MV-4-11 (cell line): ENCODE measurements at places on chromosomes 1 and 21.

DNA sequence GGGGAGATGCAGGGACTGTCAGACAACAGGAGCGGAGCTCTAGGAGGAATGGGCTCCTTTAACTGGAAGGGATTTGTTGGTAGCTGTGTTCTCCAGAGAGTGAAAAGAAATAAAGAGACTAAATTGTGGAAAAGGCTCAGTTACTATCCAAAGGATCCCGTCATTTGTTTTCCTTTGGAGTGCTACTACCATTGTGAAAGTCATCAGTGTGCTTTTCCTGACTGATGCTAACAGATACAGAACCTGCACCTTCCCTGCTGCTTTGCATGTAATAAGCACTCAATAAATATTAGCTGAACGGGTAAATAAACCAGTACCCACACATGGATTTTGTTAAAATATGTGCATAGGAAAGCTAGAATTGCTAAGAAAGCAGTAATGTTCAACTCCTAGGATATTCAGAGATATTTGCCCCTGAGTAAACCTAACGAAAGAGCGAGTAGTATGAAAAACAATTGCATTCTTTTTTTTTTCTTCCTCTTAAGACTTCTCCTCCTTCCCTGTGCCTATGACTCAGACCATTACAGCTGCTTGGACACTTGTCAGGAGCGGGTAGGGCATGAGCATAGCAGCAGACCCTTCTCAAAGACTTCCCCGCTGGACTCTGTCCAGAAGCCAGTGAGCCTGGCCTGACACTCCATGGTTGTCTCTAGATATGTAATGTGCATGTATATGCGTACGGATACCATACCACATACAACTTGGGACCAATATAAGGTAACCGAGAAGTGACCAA, 41.7 kb downstream of the PTGFRN start:
- peak; percentile 23 for DNase-seq

GRCh38 chr1:232611834-232612233, 18.1 kb downstream of the SIPA1L2 start:
- no peak for DNase-seq

DNA sequence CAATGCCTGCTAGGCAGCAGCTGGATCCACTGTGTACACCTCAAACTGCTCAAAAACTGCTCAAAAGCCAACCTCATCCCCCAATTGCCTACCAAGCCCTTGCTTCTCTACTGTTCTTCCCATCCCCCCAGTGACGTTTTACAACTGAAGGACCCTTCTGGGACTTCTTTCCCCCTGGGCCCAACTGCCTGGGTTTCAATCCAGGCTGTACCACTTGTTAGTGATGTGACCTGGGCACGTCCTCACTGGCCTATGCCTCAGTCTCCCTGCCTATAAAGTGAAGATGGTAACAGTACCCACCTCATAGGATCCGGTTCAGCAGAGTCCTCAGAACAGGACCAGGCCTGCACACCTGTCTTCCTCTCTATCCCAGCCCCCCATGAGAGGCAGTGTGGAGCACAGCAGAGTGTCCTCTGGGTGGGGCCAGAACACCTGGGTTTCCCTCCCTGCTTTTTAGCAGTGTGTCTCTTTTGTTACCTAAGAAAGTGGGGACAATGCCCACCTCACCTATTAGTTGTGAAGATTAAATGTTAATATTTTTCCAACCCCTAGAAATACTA, 1.9 kb upstream of the TEKT2 start:
- no peak for DNase-seq

DNA sequence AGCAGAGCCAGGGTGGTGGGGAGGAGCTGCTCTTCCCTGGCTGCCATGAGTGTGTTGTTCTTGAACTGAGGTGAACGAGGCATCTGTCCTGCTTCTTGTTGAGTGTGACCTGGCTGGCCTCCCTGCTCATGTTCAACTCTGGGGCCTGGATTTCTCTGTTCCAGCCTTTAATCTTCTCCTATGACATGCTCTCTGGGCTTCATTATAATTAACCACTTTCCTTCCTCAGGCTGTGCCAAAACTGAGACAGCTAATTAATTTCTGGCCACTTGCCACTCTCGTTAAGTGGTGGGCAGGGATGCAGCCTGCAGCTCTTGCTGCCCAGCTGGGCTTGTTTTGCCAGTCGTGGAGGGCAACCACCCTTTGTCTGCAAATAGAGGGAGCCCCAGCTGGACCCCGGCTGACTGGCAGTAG, 23.3 kb downstream of the OPRD1 start:
- no peak for DNase-seq

DNA sequence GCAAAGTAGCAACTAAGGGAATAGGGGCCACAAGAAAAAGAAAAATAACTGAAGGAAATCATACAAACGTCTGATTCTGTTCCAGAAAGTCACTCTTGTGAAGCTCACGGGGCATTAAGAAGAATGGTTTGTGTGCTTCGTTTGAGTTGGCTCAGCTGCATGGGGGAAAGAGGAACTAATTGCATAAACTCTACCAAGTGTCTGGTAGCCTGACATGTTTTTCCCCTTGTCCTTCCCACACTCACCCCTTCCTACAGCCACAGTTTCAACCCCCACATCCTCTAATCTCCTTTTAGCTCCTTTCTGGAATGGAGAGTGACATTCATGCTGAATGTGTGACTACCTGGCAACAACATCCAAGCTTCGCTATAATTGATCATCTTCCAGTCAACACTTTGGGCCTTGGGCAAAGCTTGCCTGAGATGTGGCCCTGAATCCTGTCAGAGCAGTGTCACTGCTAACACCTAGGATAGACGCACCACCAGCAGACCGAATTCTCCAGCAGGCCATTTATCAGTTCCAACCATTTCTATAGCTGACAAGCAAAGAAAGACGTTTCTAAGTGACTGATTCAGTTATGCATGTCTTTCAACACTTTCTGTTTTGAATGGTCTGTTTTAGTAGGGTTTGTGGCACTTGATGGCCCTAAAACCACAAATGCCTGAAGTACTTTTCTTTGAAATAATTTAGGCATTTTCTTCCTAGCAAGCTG, 439.6 kb downstream of the TTLL7 start:
- peak; percentile 88 for DNase-seq

DNA sequence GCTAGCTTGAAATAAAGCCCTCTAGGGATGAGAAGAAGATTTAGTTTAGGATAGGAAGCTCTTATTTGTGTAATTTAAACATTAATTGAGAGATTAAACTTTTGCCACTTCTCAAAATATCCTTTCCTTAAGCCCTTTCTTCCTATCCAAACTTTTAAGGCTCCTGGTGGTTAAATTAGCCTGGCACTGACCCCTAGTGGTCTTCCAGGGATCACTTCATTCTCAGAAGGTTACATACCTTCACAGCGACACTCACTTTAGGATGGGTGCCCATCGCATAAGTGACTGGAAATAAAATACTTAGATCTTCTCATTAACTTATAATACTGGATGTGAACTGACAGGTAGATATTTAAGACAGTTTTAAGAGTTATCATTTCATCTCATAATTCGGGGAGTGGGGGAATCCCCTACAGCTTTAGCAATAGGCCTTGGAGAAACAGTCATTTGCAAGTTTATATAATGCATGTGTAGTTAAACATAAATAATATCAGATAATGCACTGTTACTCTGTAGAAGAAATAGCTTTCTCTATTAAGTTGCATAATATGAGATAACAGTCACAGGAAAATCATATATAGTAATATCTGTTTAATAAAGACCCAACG, 7.4 kb downstream of the LHX9 start:
- DNase-seq, result peak; percentile 40

GRCh38 chr1:228994676-228995594, 259.7 kb downstream of the RHOU start:
- no peak for DNase-seq

- DNase-seq, result no peak
These were observed 34.0 kb upstream of the SSX2IP start for GRCh38 chr1:84724128-84724860.

DNA sequence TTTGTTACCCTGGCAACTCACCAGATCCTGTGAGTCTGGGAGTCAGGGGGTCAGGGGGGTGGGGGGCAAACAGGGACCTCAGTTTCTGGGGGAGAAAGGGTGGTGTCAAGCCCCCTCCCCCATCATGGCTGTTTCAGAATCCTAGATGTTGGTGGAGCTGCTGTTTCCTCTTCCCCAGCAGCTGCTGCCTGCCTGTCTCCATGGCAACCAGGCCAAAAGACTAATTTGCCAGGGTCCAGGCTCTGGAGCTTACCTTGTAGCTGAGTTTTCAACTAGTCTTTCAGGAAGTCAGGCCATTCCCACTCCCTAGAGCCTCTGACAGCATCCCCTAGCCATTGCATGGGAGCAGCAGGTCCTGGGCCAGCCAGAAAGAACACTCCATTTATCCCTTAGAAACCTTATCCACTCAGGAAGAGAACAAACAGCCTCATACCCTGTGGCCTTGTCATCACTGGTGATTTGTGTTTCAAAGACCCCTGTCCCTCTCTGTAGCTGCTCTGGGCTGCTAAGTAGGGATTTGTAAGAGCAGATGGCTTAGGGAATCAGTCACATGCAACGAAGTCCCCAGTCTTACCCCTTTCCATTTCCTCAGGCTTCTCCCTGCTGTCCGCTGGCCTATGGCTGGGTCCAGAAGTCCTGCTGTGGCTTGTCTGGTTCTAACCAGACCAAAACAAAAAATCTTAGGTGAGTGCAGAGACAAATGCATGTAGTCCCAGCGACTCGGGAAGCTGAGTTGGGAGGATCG, 21.5 kb upstream of the STMN1 start:
- peak; percentile 44 for DNase-seq

GRCh38 chr1:89706700-89707012, 73.7 kb downstream of the LRRC8C start:
- DNase-seq, result peak; percentile 94

- peak; percentile 80 for DNase-seq
These were observed 82.4 kb upstream of the SMYD2 start for GRCh38 chr1:214198571-214198970.

DNA sequence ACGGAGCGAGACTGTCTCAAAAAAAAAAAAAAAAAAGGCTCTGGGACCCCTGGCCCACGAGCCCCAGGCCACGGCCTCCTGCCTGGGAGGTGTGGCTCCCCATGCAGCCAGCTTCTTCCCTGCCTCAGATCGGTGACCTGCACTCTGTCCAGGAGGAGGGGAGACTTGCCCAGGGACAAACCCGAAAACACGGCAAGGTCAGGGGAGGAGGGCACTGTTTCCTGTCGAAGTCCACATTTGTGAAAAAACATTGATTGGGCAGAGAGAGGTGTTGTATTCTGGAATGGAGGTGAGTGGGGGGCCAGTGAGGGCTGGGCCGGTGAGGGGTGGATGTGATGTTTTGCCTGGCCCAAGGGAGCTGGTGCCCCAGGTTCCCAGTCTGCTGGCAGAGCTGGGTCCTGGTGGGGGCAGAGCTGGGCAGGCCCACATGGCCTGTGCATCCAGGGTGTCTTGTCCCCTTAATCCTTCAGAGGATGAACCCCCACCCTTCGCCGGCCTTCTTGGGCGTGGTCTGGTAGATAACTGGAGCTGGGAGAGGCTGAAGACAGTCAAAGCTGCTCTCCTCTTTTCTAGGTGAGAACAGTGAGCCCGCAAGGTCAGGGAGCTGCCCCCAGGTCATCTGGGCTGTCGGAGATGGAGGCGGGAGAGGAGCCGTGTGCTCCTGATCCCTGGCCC, 12.4 kb upstream of the FAAP20 start:
- DNase-seq, result no peak

- DNase-seq, result no peak
These were observed 14.4 kb downstream of the KIRREL1 start for GRCh38 chr1:158007667-158008386.

DNA sequence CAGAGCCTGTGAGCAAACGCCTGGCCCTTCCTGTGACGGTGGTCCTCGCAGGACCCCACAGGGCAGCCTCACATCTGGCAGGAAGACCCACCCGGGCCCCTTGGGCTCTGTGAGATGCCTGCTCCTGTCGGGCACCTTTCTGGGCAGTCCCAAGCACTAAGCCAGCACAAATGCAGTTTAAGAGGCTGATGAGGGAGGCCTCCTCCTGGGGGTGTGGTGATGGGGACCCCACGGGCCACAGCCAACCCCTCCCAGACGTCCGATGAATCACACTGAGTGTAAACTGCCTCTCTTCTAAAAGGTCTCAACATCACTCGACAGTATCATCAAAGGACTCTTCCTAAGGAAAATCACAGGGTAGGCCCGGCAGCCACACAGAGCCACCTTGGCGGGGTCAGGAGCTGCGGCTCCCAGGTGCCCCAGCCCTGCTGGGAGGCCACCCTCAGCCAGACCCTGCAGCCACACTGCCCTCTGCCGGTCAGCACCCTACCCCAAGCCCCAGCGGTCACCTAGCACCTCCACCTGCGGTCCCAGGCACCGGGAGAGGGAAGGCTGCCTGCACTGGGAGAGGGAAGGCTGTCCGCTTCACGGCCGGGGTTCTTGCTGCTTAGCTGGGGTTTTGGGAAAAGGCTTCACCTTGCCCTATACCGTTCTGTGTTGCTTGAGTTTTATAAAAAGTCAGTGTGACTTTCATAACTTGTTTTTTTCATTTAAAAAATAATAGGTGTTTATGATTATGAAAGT, 3.9 kb upstream of the PRKCZ start:
- DNase-seq, result no peak

- no peak for DNase-seq
These were observed 31.9 kb upstream of the FHAD1 start for GRCh38 chr1:15215116-15215515.

DNA sequence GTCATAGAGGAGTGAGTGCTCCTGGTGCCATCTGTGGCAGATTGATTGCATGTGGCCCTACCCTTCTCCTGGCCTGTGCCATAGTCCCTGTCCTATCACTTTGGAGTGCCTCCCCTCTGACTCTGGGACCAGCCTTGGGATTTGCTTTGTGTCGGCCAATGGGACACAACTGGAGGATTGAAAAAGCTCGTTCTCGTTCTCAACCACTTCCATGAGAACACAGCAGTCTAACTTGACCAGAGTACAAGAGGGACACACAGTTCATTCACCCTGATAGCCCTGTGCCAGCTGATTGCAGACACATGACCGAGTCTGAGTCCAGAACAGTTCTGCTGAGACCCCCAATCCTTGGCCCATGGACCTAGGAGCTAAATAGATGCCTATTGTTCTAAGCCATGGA, 47.8 kb downstream of the C1orf198 start:
- no peak for DNase-seq

DNA sequence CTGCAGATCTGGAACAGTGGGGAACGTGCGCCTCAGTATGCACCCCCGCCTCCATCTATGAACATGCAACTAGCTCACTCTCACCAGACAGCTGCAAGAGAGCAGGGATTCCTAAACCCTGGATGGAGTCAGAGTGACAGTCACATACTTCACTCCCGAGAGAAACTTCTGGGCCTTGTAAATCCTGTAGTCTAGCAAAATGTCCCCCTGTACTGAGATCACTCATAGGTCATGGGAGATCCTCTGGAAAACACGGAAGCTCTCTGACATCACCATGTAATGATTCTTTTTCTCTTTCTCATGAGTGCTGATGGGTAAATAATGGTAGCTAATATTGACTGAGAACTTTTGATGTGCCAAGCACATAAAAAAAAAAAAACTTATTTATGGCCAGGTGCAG, 23.4 kb upstream of the TARDBP start:
- DNase-seq, result no peak
